Activated naive CD8-positive, alpha-beta T cell treated with anti-CD3 and anti-CD28 coated beads, Interleukin-2, amount 10 ng/mL, durations not matched to agents 7 days and 5 days (primary cell): ENCODE measurements at places on chromosomes 6 and 20. TPM values are rescaled to one million over a fixed set of nuclear protein-coding genes. Genes with fewer than 3 reads are reported as not detected.
A peak's percentile ranks its signal among the peaks of the same experiment; 100 is the strongest.

DNA sequence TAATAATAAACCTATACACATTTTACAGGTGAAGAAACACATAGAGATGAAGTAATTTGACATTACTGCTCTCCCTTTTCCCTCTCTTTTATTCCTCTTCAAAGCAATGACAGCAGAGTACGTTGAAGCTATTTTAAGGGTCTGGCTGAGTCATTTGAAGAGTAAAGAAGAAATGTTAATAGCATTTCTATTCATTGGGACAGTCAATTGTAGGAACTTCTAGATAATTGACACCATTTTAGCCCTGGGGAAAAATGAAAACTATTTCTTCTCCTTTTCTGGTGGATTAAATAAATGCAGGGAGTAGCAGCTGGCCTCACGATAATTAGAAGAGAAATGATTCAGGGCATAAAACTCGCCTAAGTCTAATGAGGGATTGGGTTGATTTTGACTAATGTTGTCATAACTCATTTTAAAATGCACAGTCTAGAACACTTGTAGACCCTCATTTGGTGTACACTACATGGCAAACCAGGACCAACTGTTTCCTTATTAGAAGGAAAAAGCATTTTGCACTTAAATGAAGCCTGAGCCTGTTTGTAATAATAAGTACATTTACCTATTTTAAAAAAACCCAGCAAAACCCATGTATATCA lies 48.1 kb downstream of the RIPOR2 start:
- peaks cover 61% of the 10 kb centered on the region for H3K4me1 ChIP-seq
- H3K27me3 ChIP-seq: no peaks in the 10 kb centered on the region
- no peak overlapping the region for H3K4me3 ChIP-seq
- no peak overlapping the region for H3K27ac ChIP-seq
- H3K36me3 ChIP-seq: peaks cover 54% of the 10 kb centered on the region

GRCh38 chr6:28335040-28335563 lies 846 bp downstream of the ZSCAN31 start:
- H3K27ac ChIP-seq: no peak overlapping the region
- no peak for DNase-seq
- H3K4me1 ChIP-seq: peaks cover 6% of the 10 kb centered on the region
- H3K36me3 ChIP-seq: peaks cover 8% of the 10 kb centered on the region

- no peak for DNase-seq
- no peak overlapping the region for H3K27ac ChIP-seq
- no peaks in the 10 kb centered on the region for H3K4me1 ChIP-seq
- H3K4me3 ChIP-seq: no peak overlapping the region
- peaks cover 14% of the 10 kb centered on the region for H3K27me3 ChIP-seq
Measured at GRCh38 chr6:13851330-13851729, 37.0 kb upstream of the MCUR1 start.

- H3K27ac ChIP-seq: no peak overlapping the region
- H3K27me3 ChIP-seq: peaks cover 12% of the 10 kb centered on the region
- no peak for DNase-seq
- no peak overlapping the region for H3K4me3 ChIP-seq
- peaks cover 10% of the 10 kb centered on the region for H3K4me1 ChIP-seq
- H3K36me3 ChIP-seq: no peaks in the 10 kb centered on the region
Measured at GRCh38 chr20:58011106-58011946, 217.1 kb downstream of the ANKRD60 start.

DNA sequence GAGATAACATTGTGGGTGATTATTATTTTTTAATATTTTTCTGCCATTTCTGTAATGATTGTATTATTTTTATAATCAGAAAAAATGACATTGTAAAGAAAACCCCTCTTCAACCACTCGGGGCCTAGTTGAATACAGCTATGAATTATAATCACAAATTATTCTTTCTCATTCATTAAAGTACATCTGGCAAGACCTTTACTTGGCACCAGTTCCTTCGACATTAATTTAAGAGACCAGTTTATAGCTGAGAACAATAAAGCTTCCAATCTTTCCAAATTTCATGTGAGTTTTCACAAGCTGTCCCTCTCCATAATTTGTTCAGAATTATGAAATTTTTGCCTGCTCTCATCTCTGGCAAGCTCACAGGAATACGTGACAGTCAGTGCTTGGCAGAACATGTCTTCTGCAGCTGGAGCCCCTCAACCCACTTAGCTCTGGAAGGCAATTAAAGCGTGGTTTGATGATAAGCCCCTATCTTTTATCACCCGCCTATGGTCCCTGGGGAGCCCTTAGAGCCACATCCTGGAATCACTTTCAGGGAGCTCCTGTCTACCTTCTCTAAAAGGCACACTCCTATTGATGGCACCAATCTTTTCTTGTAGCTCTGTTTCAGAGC lies 237.2 kb upstream of the PRND start:
- peaks cover 29% of the 10 kb centered on the region for H3K27me3 ChIP-seq
- H3K36me3 ChIP-seq: no peaks in the 10 kb centered on the region
- no peak overlapping the region for H3K27ac ChIP-seq

The ARMH2 gene
- total RNA-seq: 2.2 TPM

GRCh38 chr6:11224252-11224965 lies 8.1 kb downstream of the NEDD9 start:
- H3K4me1 ChIP-seq: peaks cover 70% of the 10 kb centered on the region
- DNase-seq: peak; percentile 58
- H3K27ac ChIP-seq: peak overlapping the region; percentile 97
- peak overlapping the region; percentile 74 for H3K4me3 ChIP-seq
- no peaks in the 10 kb centered on the region for H3K27me3 ChIP-seq

The MLIP gene
- total RNA-seq: not detected

DNA sequence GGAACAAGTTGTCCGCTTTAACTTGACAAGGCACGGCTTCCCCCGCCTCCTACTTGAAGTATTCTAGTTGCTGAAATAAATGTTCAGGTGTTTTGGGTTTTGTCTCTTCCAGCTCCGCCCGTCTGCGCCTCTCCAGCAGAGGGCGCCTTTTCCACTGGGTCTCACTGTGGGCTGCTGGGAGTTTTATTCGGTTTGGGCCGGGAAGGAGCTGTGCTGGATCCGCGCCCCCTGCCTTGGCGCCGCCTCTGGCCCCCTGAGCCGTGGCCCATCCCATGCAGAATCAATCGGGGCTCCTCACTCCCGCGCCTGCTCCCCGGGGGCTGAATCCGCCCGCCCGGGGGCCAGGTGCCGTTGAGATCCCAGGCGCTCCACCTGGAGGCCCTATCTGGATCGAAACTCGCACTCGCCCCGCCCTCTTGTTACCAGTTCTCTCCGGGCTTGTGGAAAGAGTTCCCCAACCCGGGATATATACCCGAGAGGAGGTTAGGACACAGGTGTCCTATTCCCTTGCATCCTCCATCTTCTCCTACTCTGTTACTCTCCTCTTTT lies 51.0 kb upstream of the TCF21 start:
- peak overlapping the region; percentile 78 for H3K4me3 ChIP-seq
- H3K27me3 ChIP-seq: peaks cover 25% of the 10 kb centered on the region
- peaks cover 3% of the 10 kb centered on the region for H3K4me1 ChIP-seq
- peak; percentile 76 for DNase-seq
- H3K27ac ChIP-seq: no peak overlapping the region

- H3K27me3 ChIP-seq: peaks cover 9% of the 10 kb centered on the region
- H3K36me3 ChIP-seq: no peaks in the 10 kb centered on the region
- H3K27ac ChIP-seq: no peak overlapping the region
- DNase-seq: no peak
- peaks cover 10% of the 10 kb centered on the region for H3K4me1 ChIP-seq
- no peak overlapping the region for H3K4me3 ChIP-seq
Measured at GRCh38 chr20:41334443-41335421, 5.9 kb upstream of the LPIN3 start.

DNA sequence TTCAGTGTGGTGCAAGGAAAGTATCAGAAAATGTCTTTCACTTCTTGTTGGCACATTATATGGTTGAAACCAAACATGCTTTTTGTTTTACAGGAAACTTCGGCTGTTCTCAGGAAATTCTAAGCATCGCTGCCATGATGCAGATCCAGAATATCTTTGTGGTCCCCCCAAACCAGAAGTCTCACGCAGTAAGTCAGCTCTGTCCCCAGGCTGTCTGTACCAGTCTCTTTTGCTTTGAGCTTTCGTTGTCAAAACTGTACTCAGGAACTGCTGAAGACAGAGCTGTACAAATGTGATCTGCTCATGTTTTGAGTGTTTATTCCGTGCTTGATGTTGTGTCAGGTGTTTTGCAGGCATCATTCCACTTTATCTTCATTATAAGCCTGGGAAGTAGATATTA lies 59.6 kb downstream of the DHX35 start:
- H3K4me3 ChIP-seq: no peak overlapping the region
- H3K4me1 ChIP-seq: peaks cover 29% of the 10 kb centered on the region
- peaks cover 62% of the 10 kb centered on the region for H3K36me3 ChIP-seq
- no peak overlapping the region for H3K27ac ChIP-seq

DNA sequence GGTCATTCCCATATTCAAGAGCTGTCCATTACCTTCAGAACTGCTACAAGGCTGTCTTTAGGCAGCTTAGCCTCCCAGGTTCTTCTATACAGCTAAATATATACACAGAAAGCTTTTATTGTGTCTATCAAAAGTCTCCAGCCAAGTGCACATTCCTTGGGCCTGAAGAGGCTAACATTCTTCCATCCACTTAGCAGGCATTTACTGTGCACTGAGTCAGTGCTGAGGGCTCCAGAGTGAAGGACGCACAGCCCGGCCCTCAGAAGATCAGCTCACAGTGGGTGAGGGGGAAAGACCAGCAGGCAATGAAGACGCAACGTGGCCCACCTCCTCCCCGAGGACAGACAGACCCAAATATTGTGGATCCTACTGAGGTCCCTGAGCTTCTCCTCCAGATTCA lies 569.9 kb downstream of the CDH26 start:
- no peak overlapping the region for H3K27ac ChIP-seq
- H3K27me3 ChIP-seq: no peaks in the 10 kb centered on the region
- no peaks in the 10 kb centered on the region for H3K36me3 ChIP-seq

The ENPP1 gene
- total RNA-seq: not detected

The FRK gene
- 0.03 TPM for total RNA-seq

- H3K27me3 ChIP-seq: no peaks in the 10 kb centered on the region
- DNase-seq: no peak
- H3K27ac ChIP-seq: no peak overlapping the region
- no peak overlapping the region for H3K4me3 ChIP-seq
- peaks cover 2% of the 10 kb centered on the region for H3K36me3 ChIP-seq
- peaks cover 14% of the 10 kb centered on the region for H3K4me1 ChIP-seq
Measured at GRCh38 chr20:35173576-35174192, 1.8 kb downstream of the PROCR start.

DNA sequence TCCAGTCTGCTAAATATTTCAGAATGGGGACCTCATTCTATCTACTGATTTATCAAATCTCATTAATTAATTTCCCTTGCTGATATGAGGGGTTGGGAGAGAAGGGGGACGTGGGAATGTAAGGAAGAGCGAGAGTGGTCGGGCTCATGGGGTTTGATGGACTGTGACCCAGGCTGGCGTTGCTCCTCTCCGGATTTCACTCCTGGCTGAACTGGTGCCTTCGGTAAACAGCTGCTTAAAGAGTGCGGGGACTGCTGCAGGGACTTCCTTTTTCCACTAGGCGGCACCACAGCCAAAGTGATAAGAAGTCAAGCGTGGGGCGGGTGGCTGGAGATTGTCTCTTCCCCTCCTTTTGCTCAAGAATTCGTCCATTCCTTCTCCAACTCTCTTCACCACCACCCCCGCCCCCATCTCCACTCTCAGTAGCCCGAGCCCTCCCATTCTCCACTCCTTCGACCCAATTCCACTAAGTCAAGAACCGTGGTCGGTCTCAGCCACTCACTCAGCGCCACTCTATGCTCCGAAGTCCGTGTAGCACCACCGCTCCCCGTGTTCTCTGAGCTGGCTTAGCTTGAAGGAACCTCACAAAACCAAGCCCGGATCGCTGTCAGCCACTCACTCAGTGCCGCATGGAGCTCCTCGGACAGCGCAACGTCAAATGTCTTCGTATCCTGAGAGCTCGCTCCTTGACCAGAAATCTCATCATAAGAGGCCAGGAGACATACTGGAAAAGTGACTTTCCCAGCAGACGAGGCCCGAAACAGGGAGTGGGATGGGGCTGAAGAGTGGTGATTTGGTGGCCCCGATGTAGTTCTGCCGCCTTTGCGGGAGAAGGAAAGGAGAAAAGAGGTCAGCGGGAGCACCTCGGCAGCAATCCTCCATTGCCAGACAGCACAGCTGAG lies 9.7 kb downstream of the TRIM31 start:
- peak overlapping the region; percentile 89 for H3K4me3 ChIP-seq
- H3K36me3 ChIP-seq: no peaks in the 10 kb centered on the region
- peaks cover 36% of the 10 kb centered on the region for H3K4me1 ChIP-seq
- H3K27me3 ChIP-seq: peaks cover 67% of the 10 kb centered on the region
- DNase-seq: peak; percentile 78

The KIF13A gene
- 0.54 TPM for total RNA-seq

DNA sequence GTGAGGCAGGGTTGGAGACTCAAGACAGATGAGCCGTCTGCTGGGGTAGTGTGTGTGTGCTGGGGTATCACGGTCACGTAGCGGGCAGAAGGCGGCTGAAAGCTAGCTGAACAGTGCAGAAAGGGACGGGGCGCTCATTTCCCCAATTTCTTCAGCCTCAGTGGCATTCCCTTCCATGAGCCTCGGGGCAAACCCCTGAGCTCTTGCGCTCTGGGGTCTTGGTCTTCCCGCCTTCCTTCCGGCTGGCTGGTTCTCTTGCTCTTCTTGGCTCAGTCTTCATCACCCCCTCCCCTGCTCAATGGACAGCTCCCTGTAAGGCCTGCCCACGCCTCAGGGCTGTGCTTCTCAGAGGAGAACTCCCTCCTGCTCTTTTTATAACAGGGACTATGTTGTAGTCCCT lies 15.5 kb upstream of the TMEM181 start:
- no peak overlapping the region for H3K27ac ChIP-seq
- no peaks in the 10 kb centered on the region for H3K4me1 ChIP-seq
- DNase-seq: no peak
- no peak overlapping the region for H3K4me3 ChIP-seq
- no peaks in the 10 kb centered on the region for H3K36me3 ChIP-seq
- peaks cover 14% of the 10 kb centered on the region for H3K27me3 ChIP-seq

The PTK7 gene
- total RNA-seq: 1.4 TPM

- H3K4me1 ChIP-seq: peaks cover 22% of the 10 kb centered on the region
- peak overlapping the region; percentile 96 for H3K4me3 ChIP-seq
- peak; percentile 72 for DNase-seq
Measured at GRCh38 chr6:81752921-81753710, 635 bp upstream of the TENT5A start.

GRCh38 chr20:38874460-38875174 lies 51.6 kb upstream of the FAM83D start:
- H3K4me3 ChIP-seq: peak overlapping the region; percentile 76
- DNase-seq: no peak
- peaks cover 19% of the 10 kb centered on the region for H3K36me3 ChIP-seq
- H3K4me1 ChIP-seq: peaks cover 75% of the 10 kb centered on the region
- peak overlapping the region; percentile 87 for H3K27ac ChIP-seq

The RAET1E gene
- not detected for total RNA-seq

GRCh38 chr6:152364866-152365265 lies 272.3 kb downstream of the SYNE1 start:
- no peaks in the 10 kb centered on the region for H3K36me3 ChIP-seq
- no peak overlapping the region for H3K4me3 ChIP-seq
- H3K27me3 ChIP-seq: peaks cover 6% of the 10 kb centered on the region
- H3K4me1 ChIP-seq: no peaks in the 10 kb centered on the region

DNA sequence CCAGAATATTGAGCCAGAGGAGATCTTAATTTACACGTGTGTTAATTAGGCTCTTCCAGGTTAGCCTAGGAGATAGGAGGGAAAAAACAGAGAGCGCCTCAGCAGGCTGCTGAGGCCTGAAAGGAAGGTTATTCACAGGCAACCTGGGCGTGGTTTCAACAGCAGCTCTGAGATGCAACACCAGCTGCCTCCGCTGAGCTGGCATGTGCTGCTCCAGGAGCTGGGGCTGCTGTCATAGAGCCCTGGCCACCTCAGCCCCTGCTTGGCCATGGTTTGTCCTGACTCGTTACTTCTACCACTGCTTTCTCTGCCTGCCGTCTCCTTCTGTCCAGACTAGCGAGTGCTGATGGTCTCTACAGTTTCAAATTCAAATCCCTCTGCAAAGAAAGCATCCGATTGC lies 32.4 kb upstream of the RPP40 start:
- no peak overlapping the region for H3K4me3 ChIP-seq
- H3K4me1 ChIP-seq: no peaks in the 10 kb centered on the region
- H3K27me3 ChIP-seq: no peaks in the 10 kb centered on the region

The DLK2 gene
- total RNA-seq: 0.30 TPM
